ENCODE measurements at places on chromosomes 1 and 21.
A peak's percentile ranks its signal among the peaks of the same experiment; 100 is the strongest.

GRCh38 chr21:17231124-17231523 is 281.7 kb upstream of the CXADR start:
- no peaks in the 10 kb centered on the region for H3K36me3 ChIP-seq
- no peak overlapping the region for H3K4me3 ChIP-seq
- H3K27ac ChIP-seq, result no peak overlapping the region
- no peak for DNase-seq

DNA sequence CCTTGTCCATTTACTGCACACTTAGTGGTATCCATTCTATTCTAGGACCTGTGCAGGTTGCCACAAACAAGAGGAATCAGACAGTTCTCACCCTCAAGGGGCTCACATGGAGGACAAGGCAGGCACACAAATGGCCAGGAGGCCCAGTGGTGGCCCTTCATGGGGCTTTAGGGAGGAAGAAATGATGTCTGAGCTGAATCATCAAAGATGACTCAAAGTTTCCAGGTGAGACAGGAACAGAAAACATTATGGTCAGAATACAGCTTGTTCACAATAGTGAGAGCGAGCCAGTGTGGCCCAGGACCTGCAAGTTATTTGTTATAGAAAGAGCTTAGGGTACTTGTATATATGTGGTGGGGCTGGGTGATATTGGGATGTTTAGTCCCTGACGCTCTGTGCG is 26.4 kb downstream of the SHISAL2A start:
- H3K27ac ChIP-seq, result no peak overlapping the region
- H3K4me3 ChIP-seq, result no peak overlapping the region
- no peaks in the 10 kb centered on the region for H3K27me3 ChIP-seq
- no peak for DNase-seq
- H3K36me3 ChIP-seq, result no peaks in the 10 kb centered on the region

DNA sequence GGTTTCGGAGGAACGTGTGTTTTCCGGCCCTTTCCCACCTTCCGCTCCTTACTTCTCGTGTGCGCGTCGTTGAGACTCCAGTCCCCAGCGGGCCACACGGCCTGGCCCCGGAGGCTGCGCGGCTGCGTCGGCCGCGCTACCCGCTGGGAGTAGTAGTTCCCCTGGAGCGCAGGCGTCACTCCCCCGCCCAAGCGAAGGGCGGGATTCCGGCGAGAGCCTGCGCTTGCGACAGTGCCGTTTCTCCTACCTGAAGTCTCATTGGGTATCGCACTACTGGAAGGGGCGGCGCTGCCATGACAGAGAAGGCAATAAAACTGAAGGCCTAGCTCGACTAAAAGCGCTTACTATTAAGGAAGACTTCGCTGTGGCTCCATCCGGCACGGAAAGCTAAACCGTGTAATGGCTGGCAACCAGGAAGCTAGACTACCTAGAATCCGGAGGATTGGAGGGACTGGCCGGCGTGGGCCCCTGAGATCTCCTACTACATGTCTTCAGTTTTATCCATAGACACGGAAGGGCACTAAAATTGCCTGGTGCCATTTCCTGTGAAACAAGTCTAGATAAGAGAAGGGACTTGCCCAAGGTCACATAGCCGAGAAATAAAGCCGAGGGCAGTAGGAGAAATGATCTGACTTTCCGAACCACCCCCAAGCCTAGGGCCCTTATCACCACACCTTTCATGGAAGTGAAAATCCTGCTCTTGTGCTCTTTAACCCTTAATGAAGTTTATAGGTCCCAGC is 797 bp upstream of the TMEM69 start:
- DNase-seq, result peak; percentile 87
- H3K27me3 ChIP-seq, result no peaks in the 10 kb centered on the region
- H3K27ac ChIP-seq, result peak overlapping the region; percentile 98

DNA sequence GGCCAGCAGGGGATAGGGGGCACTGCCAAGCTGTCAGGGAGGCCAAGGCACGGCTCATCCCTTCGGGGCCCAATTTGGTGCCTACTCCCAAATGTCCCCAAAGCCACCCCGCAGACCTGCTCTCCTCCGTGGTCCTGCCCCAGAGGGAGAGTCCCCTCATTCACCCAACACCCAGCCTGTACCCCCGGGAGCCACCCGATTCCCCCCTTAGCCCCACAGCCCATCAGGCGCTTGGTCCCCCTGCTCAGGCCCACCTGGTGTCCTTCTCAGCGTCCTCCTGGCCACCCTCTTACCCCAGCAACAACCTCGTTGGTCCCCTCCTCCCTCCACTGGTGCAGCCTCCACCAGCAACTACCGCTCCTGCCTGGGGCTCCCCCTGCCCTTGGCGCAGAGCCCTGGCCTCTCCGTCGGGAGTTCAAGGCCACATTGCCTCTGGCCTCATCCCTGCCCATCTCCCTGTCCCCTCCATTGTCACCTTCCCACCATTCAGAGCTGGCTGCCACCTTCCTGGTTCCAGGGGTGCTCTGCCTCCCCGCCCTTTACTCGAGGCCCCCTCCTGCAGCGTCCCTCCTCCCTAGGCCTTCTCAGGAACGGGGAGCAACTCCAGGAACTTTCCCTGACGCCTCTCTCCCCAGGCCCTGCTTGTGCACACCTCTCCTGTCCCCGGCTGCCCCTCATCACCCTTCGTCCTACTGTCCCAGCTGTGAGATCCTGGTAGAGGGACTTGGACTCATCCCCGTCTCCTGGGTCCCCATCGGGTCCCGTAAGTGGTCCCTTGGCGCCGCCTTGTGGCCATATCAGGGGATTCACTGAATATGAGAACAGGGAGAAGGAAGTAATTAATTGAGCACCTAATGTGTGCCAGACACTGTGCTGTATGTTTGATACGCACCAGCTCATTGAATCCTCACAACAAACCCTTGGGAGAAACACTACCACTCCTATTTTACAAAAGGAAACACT is 73.9 kb downstream of the RAP1GAP start:
- H3K4me3 ChIP-seq, result no peak overlapping the region
- no peaks in the 10 kb centered on the region for H3K27me3 ChIP-seq
- no peaks in the 10 kb centered on the region for H3K36me3 ChIP-seq
- H3K4me1 ChIP-seq, result peaks cover 18% of the 10 kb centered on the region

GRCh38 chr1:6502000-6502891 is 10.8 kb upstream of the PLEKHG5 start:
- H3K36me3 ChIP-seq, result no peaks in the 10 kb centered on the region
- peaks cover 9% of the 10 kb centered on the region for H3K4me1 ChIP-seq
- H3K27me3 ChIP-seq, result no peaks in the 10 kb centered on the region
- peak overlapping the region; percentile 44 for H3K27ac ChIP-seq
- no peak for DNase-seq

DNA sequence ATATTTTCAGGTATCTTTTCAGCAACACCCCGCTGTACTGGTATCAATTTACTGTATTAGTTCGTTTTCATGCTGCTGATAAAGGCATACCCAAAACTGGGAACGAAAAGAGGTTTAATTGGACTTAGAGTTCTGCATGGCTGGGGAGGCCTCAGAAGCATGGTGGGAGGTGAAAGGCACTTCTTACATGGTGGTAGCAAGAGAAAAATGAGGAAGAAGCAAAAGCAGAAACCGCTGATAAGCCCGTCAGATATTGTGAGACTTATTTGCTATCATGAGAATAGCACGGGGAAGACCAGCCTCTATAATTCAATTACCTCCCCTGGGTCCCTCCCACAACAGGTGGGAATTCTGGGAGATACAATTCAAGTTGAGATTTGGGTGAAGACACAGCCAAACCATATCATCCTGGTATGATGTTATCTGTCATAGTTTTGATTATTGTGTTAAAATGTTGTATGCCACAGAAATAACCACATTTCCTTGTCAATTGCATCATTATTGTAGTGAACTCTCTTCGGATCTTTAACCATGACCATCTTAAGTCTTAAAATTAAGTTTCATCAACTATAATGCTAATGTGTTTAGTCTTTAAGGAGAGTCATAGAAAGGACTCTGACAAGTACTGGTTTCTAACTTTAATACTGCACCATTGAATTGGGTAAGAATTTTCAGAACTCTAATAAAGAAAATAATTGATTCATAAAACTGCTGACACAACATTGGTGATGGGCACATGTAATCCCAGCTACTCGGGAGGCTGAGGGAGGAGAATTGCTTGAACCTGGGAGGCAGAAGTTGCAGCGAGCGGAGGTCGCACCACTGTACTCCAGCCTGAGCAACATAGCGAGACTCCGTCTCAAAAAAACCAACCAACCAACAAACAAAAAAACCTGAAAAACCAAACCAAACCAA is 58.2 kb downstream of the TBX19 start:
- H3K4me3 ChIP-seq, result no peak overlapping the region
- no peak for DNase-seq
- H3K4me1 ChIP-seq, result peaks cover 7% of the 10 kb centered on the region
- no peaks in the 10 kb centered on the region for H3K36me3 ChIP-seq

DNA sequence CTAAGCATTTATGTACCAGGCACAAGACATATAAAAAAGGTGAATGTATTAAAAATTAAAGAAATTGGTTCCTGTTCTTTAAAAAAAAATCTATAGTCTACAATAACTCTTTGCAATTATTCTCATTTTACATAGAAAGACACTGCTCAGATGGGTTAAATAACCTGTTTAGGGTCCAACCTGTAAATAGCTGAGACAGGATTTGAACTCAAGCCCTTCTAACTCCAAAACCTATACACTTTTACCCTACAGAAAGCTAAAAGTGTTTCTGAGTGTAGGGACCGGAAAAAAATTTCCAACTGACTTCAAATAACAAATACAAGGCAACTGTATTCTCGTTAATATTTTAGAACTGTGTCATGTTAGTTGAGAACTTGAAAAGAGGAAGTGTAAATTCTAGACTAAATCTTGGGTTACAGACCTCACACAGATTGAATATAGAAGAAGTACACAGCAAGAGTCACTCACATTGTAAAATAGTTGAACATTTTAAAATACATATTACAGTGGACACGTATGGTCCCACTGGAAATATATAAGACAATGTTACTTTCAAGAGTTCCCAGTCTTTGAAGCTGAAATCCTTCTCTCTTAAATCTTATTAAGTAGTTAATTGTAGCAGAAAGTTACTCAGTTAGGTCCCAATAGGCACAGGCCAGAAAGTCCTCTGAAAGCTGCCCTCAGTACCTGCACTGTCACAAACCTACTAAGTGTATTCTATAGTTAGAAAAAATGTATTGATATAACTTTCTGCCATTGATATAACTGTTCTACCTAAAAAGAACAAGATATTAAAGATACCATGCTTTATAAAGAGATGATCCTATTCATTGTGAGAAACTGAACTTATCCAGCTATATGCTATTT is 7.3 kb downstream of the EDEM3 start:
- H3K4me3 ChIP-seq, result no peak overlapping the region
- no peaks in the 10 kb centered on the region for H3K36me3 ChIP-seq
- H3K27ac ChIP-seq, result no peak overlapping the region
- no peaks in the 10 kb centered on the region for H3K27me3 ChIP-seq
- no peaks in the 10 kb centered on the region for H3K4me1 ChIP-seq
- no peak for DNase-seq

DNA sequence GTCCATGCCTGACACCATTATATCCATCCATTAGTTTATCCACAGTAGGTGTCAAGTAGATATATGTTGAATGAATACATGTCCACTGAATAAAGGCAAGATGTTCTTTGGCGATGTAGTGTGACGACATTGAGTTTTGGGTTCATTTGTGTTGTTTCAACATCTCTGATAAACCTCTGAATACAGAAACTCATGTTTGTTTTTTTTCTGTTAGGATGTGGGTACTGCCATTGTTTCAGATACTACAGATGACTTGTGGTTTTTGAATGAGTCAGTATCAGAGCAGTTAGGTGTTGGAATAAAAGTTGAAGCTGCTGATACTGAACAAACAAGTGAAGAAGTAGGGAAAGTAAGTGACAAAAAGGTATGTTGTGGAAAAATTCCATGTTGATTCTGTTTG is 28.1 kb downstream of the MDM4 start:
- H3K36me3 ChIP-seq, result peaks cover 50% of the 10 kb centered on the region
- no peaks in the 10 kb centered on the region for H3K27me3 ChIP-seq
- H3K4me3 ChIP-seq, result no peak overlapping the region
- no peak overlapping the region for H3K27ac ChIP-seq

- H3K4me1 ChIP-seq, result peaks cover 19% of the 10 kb centered on the region
- no peaks in the 10 kb centered on the region for H3K27me3 ChIP-seq
- DNase-seq, result no peak
- no peak overlapping the region for H3K4me3 ChIP-seq
- peak overlapping the region; percentile 64 for H3K27ac ChIP-seq
These were observed 15.2 kb downstream of the GPR161 start for GRCh38 chr1:168121401-168122011.

DNA sequence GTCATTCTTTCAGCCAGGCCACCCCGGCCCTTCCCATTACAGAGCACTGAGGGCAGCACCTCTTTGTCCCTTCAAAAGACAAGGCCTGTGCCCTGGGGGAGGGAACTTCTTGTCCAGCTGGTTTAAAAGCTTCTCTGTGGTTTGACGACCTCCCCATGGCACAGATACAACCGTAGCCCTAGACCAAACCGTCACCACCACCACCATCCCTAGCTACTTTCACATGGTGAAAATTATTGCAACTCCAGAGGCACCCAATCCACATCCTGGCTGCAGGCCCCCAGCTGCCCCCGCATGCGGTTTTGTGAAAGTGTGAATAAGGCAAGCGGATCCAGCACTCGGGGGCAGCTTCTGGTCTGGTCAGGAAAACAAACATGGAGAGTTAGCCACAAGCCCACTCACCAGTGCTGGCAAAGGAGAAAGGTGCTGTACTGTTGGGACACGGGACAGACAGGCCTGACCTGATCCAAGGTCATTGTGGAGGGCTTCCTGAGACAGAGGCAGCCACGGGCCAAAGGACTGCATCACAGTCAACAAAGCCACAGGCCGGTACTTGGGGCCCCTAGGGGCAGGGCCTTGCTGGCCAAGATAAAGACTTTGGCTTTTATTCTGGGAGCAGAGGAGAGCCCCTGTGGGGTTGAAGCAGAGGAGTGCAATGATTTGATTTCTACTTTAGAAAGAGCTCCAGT is 31.2 kb downstream of the CDCA8 start:
- peaks cover 10% of the 10 kb centered on the region for H3K4me1 ChIP-seq
- H3K36me3 ChIP-seq, result no peaks in the 10 kb centered on the region
- no peaks in the 10 kb centered on the region for H3K27me3 ChIP-seq
- no peak for DNase-seq
- H3K27ac ChIP-seq, result no peak overlapping the region
- H3K4me3 ChIP-seq, result no peak overlapping the region

GRCh38 chr1:25945761-25946160 is 39.5 kb upstream of the STMN1 start:
- no peak overlapping the region for H3K27ac ChIP-seq
- no peak overlapping the region for H3K4me3 ChIP-seq
- H3K36me3 ChIP-seq, result no peaks in the 10 kb centered on the region
- DNase-seq, result no peak

- H3K4me1 ChIP-seq, result peaks cover 82% of the 10 kb centered on the region
- H3K36me3 ChIP-seq, result no peaks in the 10 kb centered on the region
- DNase-seq, result no peak
- H3K27me3 ChIP-seq, result no peaks in the 10 kb centered on the region
- peak overlapping the region; percentile 11 for H3K27ac ChIP-seq
These were observed 152.4 kb downstream of the TOMM20 start for GRCh38 chr1:234975941-234976860.

- no peaks in the 10 kb centered on the region for H3K27me3 ChIP-seq
- H3K4me3 ChIP-seq, result no peak overlapping the region
- H3K36me3 ChIP-seq, result no peaks in the 10 kb centered on the region
- no peak for DNase-seq
- H3K27ac ChIP-seq, result no peak overlapping the region
- peaks cover 16% of the 10 kb centered on the region for H3K4me1 ChIP-seq
These were observed 6.3 kb downstream of the ASPM start for GRCh38 chr1:197140121-197140520.
